ENCODE measurements at places on chromosomes 11 and 22.

- DNase-seq = peak; percentile 10
Observed at GRCh38 chr11:87081358-87081757, 43.6 kb downstream of the TMEM135 start.

DNA sequence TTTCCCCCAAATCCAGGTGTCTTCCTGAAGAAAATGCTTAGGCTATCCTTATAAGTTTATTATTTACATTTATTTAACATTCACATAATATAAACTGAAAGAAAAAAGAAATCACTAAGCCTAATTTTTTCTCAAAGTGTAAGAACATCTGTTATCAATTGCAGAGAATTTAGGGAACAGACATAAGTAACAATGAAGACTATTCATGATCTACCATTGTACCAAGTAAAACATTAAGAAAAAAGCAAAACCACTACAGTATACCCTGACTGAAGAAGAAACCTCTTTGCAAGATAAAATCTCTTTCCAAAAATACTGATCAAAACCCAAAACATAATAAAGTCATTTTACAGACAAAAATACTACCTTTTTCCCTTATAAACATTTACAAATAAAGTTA lies 60.5 kb downstream of the NUP98 start:
- DNase-seq = no peak

DNA sequence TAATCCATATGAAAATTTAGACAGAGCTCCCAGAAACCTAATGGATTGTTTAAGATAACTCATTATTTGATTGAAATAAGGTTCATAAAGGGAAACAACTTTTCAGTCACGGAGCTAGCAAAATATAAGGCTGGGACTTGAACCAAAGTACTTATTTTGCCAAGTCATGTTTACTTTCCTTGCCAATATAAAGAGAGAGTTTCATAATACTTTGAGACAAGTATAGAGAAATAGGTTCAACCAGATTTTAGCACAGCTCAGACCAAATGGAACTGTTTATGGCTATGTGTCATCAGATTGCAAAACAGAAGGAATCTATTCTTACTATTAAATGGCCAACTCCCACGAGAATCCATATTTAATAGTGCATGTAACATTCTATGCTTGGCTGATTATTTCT lies 1517.5 kb upstream of the TENM4 start:
- no peak for DNase-seq

DNA sequence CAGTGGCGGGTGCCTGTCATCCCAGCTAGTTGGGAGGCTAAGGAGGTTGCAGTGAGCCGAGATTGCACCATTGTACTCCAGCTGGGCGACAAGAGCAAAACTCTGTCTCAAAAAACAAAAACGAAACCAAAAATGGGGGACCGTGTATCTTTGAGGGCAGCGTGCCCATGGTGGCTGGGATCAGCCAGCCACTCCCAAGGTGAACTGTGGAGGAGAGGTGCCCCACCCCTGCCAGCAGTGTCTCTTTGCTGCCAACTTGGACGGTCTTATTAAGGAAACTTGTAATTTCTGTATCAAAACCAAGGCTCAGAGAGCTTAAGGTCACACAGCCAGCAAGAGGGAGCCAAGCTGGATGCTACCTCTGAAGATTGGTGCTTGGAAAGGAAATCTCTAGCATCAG lies 147.7 kb downstream of the CACNA1I start:
- DNase-seq = no peak

GRCh38 chr11:10762185-10762584 lies 11.1 kb downstream of the CTR9 start:
- no peak for DNase-seq

DNA sequence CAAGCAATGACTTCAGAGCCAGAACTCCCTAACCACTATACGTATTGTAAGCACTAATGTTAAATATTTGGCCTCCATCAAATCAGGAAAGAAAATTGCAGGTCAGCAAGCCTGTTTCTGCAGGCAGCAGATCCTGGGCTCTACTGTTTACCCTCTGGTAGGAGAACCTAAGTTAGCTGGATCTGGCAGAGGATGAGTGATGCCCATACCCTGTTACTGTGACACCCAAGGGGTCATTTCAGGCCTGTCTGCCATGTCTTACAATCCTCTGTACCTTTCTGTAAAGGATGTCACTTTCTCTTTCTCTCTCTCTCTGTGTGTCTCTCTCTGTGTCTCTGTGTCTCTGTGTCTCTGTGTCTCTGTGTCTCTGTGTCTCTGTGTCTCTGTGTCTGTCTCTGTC lies 106.9 kb downstream of the CSNK2A3 start:
- DNase-seq = no peak

DNA sequence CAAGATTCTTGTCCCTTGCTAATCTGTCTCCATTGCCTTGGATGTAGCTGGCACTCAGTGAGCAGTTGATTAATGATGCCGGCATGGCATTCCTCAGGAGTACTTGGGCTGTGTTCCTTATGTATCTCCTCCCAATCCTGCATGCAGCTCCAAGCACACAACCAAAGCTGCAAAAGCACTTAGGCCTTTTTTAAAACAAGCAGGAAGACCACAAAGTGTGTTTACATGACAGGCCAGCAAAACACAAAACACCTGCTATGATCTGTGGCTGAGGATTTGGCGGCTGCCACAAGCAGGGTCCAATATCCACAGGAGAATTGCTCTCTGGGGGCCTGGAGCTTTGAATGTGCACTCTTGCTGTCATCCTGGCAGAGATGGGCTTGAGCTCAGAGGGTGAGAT lies 8.9 kb downstream of the ABTB2 start:
- no peak for DNase-seq

DNA sequence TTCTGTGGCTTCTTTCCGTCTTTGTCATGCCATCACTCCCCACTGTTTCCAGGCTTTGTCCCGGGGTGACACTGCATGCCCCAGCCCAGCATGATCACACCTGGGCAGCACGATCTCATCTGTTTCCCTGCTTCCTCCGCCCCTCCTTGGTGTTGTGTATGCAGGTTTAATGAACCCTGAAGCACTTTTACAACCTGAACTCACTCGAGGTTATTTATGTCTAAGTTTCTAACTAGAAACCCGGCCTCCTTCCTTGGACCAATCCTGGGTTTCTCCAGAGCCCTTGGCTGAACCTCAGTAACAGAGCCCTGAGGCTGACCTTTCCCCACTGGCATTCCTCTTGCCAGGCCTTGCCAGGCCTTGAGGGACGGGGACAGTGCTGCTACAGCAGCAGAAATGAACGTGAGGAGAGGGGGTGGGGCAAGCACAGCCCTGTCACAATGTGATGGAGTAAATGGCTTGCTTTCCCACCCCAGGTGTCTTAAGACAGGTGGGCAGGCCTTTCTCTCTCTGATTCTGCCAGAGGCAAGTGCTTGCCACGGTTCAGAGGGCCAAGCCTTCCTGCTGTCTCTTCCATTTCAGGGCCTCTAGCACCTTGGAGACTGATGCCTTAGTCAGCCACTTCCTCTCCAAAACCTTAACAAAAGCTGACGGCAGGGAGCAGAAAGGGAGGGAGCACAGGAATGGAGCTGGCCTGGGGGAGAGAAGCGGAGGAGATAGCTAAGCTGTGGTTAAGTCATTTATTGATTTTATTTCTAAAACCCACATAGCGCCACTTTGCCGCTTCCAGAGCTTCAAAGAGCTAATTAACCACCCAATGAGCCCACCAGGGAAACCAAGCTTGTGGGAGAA lies 3.1 kb upstream of the PYGM start:
- no peak for DNase-seq

DNA sequence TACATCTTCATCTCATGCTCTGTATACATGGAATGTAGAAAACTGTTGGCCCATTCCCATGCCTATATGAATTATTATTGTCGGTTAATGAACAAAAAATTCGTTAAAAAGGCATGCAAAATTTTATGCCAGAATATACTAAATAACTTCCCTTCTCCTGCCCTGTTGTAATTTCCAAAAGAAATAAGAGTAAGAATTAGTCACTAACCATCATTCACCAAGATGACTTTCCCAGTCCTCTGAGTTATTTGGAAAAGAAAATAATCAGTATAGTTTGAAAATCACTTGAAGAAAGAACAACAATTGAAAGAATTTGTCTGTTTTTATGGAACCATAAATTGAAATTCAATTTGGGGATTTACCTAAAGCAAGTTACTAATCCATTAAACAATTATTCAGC lies 1149.1 kb upstream of the RAG2 start:
- no peak for DNase-seq

- DNase-seq = no peak
Observed at GRCh38 chr11:9657531-9657930, 6.3 kb upstream of the SWAP70 start.

DNA sequence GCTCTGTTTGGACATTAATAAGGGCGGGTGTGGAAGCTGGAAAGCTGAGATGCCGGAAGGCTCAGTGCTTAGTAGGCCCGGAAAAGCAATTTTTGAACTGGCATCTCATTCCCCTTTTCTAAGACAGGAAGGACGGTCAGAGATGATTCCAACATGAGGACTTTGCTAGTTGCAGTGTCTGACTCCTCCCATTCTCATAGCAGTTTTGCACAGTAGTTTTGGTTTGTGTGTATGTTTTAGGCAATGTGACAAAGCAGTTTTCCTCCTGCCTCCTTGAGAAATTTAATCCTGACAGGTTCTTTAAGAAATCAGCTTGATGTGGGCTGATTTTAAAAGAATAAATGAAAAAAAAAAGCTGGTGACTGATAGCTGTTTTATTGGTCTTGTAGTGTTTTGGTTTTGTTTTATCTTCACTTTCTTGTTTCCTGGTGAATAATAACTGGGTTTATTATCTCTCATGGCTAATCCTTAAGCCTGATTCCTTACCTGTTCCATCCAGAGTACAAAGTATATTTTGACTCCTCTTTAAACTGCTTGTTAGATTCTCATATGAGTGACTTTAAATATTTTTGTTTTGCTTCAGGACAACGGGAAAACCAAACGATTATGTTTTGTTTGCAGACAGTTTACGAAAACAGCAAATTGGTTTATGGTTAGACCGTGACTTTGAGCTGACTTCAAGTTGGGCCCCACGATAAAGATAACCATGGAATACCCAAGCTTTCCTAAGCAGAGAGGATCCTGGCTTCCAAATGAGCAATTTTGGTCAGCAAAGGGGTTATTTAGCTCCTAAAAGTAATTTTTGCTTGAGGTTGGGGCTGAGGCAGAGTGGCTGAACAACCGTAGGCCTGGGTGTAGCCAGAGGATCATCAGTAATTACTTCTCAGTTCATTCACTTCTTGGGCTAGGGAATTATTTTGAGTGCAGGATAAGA lies 3.4 kb downstream of the PTPRJ start:
- no peak for DNase-seq

DNA sequence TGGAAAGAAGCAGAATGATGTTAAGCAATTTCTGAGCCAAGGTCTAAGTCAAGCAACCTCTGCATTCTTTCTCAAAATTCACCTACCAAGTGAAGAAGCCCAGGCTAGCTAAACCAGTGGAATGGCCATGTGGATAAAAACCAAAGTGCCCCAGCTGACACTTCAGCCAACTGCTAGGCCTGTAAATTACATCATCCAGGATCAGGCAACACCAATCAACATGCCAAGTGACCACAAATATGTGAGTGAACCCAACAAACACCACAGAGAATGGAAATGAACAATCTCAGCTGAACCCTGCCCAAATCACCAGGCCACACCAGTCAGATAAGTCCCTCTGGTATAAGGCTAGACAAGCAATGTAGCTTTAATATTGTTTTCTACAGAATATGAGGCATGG lies 25.1 kb upstream of the FJX1 start:
- DNase-seq = no peak

DNA sequence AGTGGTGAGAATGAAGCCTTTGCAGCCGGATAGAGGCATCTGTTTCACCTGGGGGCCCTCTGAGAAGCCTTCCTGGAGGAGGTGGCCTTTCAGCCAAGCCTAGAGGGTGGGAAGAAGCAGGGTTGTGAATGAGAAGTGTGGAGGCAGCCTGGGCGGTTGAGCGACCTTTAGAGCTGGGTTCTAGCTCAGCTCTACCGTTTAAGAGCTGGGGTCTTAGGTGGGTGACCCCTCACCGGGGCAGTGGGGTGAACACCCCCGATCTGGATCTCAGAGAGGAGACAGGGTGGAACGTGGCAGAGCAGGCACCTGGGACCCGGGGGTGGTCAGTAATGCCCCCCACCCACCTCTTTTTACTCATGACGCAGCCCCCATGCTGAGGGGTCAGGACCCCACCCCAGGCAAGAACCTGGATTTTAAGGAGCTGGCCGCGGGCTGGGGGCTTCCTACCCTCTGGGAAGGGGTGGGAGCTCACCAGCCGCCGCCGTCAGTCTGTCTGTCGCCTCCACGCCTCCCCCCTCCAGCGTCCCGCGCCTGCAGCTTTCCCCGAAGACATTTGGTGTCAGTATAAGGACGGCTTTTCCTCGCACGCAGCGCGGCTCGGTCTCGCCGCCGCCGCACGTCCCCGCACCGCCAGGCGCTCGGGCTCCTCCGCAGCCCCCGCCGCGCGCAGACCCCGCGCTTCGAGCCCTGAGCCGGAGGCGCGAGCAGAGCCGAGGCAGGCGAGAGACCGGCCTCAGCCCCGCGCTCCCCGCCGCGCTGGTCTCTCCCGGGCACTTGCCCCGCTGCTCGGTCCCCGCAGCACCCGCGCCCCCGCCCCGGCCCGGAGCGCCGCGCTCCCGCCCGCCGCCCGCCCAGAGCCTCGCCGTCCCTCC lies 13.3 kb upstream of the CACNA1I start:
- no peak for DNase-seq

DNA sequence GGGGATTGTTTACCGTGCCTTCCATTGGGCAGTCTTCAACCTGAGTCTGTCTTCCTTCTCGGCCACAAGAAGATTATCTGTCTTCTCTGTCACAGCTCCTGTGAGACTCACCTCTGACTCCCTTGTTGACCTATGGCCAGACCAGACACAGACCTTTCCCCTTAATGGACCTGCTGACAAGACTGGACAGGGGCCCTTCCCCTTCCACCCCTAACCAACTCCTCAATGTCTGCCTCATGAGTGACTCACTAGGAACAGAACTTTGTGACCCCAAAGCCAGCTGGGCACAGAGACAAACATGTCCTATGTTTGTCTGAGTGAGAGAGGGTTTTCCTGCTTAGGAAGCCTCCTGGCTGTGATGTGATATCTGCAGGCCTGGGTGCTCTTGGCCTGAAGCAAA lies 405.0 kb downstream of the BRD1 start:
- no peak for DNase-seq

GRCh38 chr22:43092085-43092484 lies 2.9 kb upstream of the TTLL1 start:
- DNase-seq = no peak

All from hematopoietic multipotent progenitor cell (in vitro differentiated cells).